ENCODE measurements at places on chromosomes 4 and X. TPM values are rescaled to one million over a fixed set of nuclear protein-coding genes. Genes with fewer than 3 reads are reported as not detected.

DNA sequence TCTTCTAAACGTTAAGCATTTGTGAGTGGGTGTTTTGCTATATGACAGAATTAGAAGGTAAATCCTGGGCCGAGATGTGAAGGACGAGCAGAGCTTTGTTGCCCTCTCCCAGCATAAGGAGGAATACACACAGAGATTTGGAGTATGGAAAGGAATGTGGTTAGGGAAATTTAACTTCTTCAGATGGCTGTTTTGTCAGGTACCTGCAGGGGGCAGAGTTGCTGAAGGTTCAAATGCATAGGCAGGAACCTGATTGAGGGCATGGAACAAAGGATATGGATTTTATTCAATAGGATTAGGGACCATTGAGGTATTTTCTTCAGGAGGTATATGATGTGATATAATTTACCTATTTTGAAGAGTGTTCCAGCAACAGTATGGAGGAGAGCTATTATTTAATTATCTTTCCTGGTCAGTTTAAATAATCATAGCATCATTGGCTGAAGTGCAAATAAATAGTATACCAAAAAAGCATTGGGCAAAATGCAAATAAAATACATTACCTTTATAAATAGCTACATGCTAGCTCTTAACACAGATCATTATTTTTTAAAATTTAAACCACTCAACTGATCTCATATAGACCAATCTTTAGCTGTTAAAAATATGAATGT is 143.6 kb downstream of the SLIT2 start:
- no peak for DNase-seq

- no peak for DNase-seq
Measured at GRCh38 chr4:23234716-23235115, 542.0 kb downstream of the GBA3 start.

GRCh38 chrX:140157143-140157542 is 191.8 kb upstream of the CXorf66 start:
- DNase-seq = no peak

- DNase-seq = peak; percentile 2
Measured at GRCh38 chrX:123803331-123803983, 56.4 kb upstream of the XIAP start.

DNA sequence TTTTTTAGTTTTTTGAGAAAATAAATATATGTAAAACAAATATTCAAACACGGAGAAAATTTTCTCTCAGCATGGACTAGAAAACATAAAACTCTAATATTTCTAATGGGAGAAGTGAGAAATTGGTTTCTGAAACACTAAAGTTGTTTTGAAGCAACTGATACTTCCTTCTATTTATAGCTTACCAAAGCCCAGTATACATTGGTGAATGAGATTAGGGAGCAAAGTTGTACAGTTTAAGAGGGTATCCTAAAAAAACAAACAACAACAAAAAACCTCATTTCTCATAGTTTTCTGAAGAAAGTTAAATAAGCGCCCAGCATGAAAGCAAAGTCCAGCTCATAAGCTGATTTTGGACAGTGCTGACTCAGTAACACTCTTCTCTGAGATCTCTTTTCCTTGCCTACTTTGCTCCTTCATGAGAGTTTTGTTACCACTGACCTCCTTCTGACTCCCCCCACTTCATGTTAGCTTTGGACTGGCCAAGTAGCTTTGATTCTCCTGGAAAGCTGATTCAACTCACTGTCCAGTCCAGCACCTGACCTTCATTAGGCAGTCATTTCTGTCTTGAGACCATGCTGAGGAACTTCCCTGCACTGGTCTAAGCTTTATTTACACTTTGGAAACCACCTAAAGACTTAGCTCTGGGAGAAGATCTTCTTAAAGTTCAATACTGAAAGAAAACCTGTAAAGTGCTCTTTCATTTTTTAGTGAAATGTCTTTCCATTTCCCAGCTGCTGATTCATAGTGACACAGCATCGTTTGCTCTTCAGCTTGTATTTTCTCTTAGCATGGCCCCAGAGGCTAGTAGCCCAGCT is 21.8 kb upstream of the P2RY10 start:
- DNase-seq = no peak

WDFY3 gene
- 53.5 TPM for polyA plus RNA-seq

POU4F2 gene
- polyA plus RNA-seq = not detected

UGT2B15 gene
- polyA plus RNA-seq = 0.12 TPM

Data from right renal cortex interstitium (tissue), 3 donors.